ENCODE measurements at places on chromosomes 1 and 21.

DNA sequence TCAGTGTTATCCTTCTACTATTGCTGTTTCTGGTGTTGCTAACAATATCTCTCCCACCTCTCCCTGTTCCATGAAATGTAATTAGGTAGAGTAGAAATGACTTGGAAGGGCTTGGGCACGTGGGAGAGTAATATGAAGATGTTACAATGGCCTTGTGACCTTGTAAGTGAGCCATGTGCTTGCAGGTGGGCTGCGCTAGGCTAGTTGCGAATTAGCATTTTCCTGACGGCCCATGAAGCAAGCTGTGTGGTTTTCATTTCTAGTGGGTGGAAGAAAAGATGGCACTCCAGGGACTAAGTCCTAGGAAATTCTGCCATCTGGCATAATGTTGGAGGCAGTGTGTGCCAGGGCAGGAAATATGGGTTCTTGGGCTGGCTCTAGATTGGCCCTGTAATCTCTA lies 7.8 kb upstream of the DDX20 start:
- DNase-seq, result no peak

GRCh38 chr1:242452573-242452972 lies 71.9 kb downstream of the PLD5 start:
- DNase-seq, result no peak

- no peak for DNase-seq
Observed at GRCh38 chr1:56963667-56964066, 2.1 kb downstream of the C8B start.

DNA sequence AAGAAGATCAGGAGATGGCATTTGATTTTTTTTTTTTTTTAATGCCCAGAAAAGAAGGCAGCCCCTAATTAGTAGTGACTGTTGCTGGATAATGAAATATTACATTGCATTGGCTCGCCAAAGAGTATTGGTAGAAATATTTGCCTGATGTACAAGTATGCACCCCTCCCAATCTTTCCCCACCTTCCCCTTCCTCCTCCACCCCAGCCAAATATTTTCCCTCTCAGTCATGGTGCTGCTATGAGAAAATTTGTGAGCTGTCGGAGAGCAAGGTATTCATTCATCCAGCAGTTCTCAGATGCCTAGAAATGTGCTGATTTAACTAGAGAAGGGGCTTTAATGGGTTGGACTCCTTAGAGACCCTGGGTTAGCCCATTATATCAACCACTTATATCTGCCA lies 50.5 kb upstream of the IKBKE start:
- no peak for DNase-seq

GRCh38 chr1:203127666-203128430 lies at the start of gene ADORA1:
TSS of gene ADORA1 (plus strand) at chr1:203127726. CDS start at chr1:203128842, 1,116 bp downstream.
- peak; percentile 64 for DNase-seq

DNA sequence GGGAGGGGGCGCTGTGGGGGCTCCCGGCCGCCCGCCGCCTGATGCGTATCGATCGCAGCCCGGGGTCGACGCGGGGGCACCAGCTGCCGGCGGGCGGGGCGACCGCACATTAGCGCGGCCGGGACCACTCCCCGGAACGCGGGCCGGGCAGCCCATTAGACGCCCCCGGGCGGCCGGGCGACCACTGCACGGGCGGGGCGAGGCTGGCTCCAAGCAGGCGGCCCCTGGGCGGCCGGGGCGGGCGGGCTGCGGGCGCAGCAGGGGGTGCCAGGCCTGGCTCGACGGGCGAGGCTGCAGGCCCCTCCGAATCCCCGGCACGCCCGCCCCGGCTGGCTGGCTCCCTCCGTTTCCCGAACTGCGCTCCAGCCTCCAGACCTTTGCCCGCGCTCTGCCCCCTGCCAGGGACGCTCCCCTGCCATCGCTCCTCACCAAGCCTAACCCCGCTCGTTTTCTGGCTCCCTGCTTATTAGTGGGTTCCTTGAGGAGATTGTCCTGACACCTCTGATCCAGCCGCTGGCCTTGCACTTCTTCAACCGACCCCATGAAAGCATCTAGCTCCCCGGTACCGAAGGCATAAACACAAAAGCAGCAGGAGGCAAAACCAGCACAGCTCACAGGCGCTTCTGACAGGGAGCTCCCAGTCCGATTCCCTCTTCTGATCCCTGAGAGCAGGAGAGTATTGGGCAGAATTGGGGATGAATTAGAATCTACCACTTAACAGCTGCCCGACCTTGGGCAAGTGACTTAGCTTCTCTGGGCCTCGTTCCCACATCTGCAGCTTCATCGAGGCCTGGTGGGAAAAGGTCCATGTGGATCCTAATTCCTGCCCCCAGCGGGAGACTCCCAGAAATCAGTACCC lies 92.6 kb upstream of the CASZ1 start:
- DNase-seq, result no peak

DNA sequence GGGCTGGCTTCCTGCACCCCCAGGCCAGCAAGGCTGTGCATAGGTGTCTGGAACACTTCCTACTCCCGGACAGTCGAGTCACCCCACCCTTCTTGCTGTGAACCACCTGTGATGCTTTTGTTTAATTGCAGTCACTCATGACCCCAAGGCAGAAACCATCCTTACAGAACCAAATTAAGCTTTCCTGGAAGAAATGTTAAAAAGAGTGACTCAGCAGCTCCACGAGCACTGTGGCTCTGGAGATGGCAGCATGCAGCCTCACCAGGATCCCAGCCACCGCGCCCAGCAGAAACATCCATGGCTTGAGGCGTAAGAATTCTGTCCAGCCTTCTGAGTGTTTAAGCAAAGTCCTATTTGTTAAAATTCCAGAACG lies 28.8 kb downstream of the SNAP47 start:
- peak; percentile 8 for DNase-seq

- DNase-seq, result no peak
Observed at GRCh38 chr1:58441699-58442098, 104.8 kb downstream of the OMA1 start.

- DNase-seq, result no peak
Observed at GRCh38 chr1:167373986-167374385, 144.3 kb downstream of the CD247 start.

DNA sequence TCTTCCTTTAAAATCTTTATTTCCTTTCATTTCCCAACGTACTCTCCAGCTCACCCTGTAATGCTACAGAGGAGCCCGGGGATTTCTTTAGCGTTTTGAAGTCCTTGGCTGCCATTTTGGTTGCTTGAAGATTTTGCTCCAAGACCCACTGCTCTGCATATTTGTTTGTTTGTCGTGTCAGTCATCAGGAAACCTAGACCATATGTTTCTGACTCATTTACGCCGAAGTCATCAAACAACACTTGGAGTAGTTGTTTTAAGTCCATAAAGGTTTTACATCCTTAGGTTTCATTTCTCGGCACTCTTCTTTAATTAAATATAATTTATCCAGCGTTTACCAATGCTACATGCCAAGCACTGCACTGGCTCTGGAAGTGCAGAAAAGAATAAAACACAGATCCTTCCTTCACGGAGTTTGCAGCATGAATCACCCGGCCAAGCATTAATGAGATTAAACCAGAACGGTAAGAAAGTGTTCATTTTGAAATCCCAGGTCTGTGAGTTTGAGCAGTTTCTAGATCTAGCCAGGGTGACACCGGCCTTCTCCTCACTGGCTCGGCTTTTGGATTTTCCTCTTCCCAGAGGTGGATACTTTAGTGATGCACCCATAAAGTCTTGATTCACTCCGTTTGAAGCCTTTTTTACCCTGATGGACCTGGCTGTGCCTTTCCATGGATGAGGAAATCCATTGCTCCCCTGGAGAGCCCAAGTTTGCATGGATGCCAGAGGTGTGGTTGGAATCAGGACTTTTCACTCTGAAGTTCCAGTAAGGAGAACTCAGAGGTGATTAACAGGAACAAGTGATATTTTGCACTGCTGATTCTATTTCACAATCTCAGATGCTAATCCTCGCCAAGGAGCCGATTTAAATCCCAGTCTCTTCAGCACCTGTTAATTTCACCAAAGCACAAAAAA lies 109.3 kb downstream of the KAZN start:
- no peak for DNase-seq

DNA sequence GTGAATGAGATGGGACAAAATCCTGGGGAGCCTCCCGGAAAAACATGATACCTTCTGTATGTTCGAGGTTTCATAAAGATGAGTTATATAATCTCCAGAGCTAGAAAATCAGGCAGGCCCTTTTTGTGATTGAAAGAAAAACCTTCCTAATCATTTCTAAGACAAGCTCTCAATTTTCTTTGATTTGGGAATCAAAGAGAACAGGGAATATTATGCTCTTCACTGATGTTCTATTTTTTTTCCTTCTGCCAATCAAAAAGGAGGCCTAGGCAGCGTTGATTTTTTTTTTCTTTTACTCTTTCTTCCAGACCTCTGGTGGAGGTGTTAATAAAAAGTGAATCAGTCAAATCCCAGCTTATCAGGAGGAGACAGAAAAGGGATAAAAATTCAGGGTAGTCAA lies 34.5 kb downstream of the DIRAS3 start:
- DNase-seq, result no peak
